Activated CD4-positive, alpha-beta memory T cell treated with anti-CD3 and anti-CD28 coated beads, Interleukin-2, amount 10 ng/mL, durations not matched to agents 7 days and 5 days (primary cell): ENCODE measurements at places on chromosomes 3 and 15.

DNA sequence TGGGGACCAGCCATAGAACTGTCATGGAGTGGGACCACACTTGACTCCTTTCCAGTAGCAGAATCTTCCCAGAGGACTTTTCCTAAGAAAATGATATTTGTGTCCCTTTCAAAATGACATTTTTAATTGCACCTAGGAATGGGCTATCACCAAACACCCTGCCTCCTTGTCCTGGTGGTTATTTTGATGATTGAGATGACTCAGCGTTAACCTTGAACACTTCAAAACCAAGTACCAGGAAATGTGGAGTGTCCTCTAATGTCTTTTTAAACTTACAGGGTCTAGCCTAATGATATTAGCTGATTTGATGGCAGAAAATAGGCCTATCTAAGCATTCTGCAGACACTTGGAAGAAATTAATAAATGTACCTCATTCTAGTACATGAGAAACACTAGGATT is 90.7 kb downstream of the HHLA2 start:
- no peak for DNase-seq

DNA sequence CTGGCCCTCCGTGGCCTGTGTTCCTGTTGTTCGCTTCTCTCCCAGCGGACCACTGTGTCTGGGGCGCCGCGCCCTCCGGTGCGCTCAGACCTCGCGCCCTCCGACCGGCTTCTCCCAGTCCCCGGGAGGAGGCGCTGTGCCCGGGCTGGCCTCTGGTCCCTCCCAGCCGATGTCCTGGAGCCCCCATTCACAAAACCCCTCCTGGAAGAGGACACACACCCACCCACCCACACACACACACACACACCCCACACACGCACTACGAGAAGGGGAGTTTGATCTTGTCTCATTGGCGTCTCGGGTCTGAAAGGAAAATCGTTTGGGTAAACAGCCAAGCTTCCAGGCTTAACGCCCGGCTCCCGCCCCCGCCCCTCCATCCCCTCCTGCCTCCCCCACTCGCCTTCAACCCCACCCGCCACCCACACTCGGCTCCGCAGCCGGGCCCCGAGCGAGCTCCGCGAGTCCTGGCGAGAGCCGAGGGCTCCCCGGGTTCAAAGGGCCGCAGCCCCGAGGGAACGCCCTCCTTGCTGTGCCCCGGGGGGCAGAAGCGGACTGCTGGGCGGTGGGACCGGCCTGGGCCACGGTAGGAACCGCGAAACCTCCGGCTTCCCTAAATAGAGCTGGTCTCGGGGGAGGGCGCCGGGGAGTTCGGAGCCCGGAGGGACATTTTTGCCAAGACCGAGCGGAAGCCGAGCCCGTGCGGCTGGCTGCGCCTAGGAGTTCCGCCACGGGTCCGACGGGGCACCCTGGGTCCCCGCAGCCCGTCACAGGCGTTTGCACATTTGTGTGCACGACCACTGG is 23.6 kb downstream of the NR2F2 start:
- no peak for DNase-seq

DNA sequence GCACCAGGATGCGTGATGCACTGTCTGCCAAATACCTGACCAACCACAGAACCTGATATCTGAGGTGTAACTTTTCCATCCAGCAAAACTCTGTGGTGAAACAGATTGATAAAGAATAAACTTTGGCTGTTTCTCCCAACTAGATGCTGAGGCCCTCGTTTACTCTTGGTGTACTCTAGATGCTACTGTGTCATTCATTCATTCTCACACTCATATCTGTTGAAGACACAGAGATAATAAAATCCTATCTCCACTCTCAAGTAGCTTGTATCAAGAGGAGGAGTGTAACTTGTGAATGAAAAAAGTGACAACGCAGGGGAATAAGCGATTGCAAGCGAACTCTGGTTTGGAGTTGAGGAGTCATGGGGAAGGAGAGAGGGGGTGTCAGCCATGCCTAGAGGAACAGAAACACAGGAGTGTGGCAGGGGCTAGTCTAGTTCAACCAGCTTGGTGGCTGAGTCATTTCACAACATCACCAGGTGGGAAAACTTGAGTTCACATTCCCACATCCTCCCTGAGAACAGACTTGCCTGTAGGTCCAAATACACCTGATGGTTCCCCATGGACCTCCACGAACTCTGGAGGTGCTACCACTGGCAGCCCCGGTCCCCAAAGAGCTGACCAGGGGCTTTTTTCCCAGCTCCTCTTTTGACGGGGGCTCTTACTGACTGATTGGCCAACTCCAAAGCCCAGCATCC is 73.3 kb upstream of the SNRK start:
- DNase-seq = no peak

- DNase-seq = no peak
Observed at GRCh38 chr3:172184106-172184822, 144.9 kb downstream of the FNDC3B start.

DNA sequence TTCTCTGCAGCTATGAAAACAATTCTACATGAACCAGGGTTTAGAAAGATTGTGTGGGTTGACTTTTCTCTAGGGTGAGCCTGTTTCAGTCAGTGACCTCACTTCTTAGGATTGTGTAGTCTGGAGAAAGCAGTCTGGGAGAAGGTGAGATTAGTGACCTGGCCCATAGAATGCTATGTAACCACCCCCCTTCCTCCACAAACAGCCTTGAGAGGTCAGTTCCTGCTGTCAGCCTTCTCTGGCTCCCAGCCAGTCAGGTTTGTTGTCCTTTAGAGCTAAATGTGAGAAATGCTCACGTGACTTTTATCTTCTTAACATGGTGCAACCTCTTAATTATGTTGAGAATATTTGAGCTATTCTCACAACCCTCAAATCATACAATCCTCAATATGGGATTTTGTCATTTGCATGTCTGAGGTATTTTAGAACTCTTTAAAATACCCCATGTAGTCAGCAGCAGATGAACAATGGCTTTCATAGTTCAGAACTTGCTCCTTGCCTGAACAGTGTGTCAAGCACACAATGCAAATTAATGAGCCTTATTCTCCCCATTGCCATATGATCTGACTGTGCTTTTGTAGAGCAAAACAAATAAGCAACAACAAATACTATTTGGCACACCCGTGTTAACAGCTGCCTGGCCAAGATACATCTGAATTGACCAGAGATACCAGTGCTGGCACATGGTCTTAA is 311.6 kb downstream of the CNTN6 start:
- no peak for DNase-seq

- peak; percentile 79 for DNase-seq
Observed at GRCh38 chr3:122074621-122075265, 19.6 kb downstream of the CD86 start.

- no peak for DNase-seq
Observed at GRCh38 chr3:133401374-133402135, 1.7 kb downstream of the BFSP2 start.

- DNase-seq = peak; percentile 32
Observed at GRCh38 chr3:59451800-59452746, 402.2 kb upstream of the CFAP20DC start.

DNA sequence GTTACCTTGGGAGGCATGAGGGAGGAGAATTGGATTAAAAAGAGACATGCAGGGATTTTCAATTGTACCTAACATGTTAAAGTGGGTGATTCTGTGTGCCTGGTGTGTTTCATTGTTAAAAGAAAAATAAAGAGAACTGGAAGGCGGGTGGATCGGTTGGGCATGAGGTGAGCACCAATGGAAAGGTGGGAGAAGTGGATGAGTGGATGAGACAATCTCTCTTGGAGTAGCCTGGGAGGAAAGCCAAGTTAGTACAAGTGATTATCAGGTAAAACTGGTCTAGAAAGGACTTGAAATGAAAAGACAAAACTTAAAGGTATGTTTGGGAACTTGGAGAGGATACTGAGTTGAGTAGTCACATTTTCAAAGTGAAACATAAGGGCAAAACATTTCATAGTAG is 12.1 kb downstream of the VEPH1 start:
- no peak for DNase-seq

DNA sequence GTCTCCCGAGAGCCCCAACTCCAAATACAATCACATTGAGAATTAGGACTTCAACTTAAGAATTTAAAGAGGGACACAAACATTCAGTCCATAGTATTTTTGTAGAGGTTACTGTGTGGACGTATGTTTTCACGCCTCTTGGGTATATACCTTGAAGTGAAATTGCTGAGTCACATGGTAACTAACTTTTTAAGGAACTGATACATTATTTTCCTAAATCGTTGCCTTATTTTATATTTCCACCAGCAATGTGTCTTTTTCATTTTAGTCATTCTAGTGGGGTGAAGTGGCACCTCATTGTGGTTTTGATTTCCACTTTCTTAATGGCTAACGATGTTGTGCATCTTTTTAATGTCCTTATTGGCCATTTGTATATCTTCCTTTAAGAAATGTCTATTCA is 11.8 kb downstream of the PARP15 start:
- DNase-seq = no peak

DNA sequence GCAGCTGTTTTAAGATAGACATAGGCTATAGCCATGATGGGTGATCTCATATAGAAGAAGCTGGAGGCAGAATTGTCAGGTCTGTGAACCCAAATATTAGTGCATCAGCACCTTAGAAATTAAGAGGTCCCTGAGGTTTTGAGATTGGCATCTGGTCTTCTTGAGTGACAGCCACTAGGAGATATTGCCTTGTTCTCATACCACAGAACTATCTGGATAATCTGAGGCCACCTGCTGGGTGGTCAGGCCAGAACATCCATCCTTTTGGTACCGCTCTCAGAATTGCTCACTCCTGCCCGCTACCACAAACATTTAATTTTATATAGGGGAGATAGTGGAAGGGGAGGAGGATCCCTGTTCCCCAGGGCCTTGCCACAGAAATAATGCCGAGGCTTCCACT is 210.6 kb upstream of the ZPLD1 start:
- no peak for DNase-seq

- no peak for DNase-seq
Observed at GRCh38 chr3:14374444-14374883, 27.9 kb upstream of the SLC6A6 start.

- no peak for DNase-seq
Observed at GRCh38 chr3:194856296-194856695, 170.6 kb downstream of the FAM43A start.

- no peak for DNase-seq
Observed at GRCh38 chr3:27360113-27361078, 8.8 kb downstream of the NEK10 start.
